Sigmoid colon (tissue), 7 donors: ENCODE measurements at places on chromosomes 13 and 19. TPM values are rescaled to one million over a fixed set of nuclear protein-coding genes. Genes with fewer than 3 reads are reported as not detected.

DNA sequence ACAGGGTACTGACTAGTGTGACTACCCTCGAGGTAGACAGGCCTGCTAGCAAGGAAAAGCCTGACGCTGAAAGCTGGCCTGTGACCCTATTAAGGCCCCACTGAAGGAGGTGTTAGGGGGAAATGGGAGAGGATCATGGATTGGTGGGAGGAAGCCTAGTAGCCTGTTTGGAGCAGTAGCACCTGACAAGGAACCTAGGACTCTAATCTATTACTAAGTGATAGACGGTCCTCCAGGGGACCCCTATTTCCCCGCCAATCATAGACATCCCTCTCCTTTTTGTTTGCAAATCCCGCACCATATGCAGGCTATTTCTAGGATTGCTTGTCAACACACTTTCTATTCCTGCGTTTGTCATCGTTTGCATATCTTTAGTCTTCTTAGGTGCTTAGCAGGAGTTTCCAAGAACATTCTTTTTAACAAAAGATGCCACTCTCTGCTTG is 1338.8 kb upstream of the MIR17HG start:
- H3K4me3 ChIP-seq: no peak overlapping the region
- DNase-seq: no peak

ZNF221 gene
- not detected for polyA plus RNA-seq

MOB3A gene
- 14.4 TPM for polyA plus RNA-seq

CLASRP gene
- polyA plus RNA-seq: 70.8 TPM

- H3K4me3 ChIP-seq: no peak overlapping the region
- H3K4me1 ChIP-seq: peaks cover 31% of the 10 kb centered on the region
- DNase-seq: no peak
- no peak overlapping the region for H3K27ac ChIP-seq
Observed at GRCh38 chr13:76707360-76707759, 178.8 kb downstream of the KCTD12 start.
